Activated T-cell treated with anti-CD3 and anti-CD28 coated beads, Interleukin-2, amount 50 U/mL, for 1 hour (primary cell): ENCODE measurements at places on chromosomes 16 and 17.

DNA sequence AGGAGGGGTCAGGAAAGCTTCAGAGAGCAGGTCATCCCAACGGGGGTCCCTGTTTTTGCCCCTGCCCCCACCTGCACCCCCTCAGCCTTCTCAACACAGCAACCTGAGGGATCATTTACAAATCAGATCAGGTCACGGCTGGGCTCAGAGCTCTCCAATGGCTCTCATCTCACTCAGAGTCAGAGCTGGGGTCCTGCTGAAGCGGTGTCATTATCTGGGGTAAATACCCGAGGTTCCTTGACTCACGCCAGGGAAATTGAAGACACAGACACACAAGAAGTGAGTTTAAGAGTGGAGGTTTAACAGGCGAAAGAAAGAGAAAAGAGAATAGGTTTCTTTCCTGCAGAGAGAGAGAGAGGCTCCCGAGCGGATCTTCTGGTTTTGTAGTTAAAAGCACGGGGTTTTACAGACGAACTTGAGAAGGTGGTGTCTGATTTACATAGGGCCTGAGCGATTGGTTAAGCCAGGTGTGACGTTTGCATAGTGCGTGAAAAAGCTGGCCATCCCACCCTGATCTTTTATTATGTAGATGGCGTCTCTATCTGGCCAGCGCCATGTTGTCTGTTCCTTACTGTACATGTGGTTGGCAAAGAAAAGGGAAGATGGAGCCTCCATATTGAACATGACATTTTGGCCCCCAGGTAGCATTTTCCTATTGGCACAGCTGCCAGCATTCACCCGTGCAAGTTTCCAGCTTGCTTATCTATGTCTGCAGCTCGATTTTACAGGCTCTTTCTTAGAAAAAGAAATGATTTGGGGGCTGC lies 51.4 kb downstream of the WSB1 start:
- DNase-seq = no peak

DNA sequence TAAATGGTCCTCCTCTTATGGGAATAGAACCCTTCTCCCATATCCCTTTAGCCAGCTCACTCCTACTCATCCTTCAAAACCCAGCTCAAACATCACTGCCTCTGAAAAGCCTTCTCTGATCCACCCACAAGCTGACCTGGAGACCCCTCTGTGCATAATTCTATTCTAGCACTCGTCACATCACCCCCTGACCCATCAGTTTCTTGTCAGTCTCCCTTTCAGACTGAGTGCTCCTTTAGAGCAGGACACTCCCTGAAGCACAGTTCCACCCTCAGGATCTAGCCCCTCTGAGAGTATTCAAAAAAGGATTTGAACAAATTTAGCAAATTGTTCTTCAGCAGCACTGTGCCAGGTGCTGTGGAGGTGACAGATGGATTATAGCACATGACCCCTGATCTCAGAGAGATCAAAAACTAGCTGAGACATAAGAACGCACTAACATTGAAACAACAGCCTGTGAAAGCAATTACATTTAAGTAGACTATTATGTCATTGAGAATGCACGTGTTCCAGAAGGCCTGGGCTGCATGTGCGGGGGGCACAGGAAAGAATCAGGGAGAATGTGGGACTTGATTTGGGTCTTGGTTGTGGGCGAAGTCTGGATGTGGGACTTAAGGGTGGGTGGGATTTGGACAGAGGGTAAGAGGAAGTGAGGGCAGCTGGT lies 43.5 kb downstream of the MRPS23 start:
- no peak for DNase-seq

GRCh38 chr16:58128711-58129096 lies 477 bp downstream of the CFAP20 start:
- DNase-seq = no peak

DNA sequence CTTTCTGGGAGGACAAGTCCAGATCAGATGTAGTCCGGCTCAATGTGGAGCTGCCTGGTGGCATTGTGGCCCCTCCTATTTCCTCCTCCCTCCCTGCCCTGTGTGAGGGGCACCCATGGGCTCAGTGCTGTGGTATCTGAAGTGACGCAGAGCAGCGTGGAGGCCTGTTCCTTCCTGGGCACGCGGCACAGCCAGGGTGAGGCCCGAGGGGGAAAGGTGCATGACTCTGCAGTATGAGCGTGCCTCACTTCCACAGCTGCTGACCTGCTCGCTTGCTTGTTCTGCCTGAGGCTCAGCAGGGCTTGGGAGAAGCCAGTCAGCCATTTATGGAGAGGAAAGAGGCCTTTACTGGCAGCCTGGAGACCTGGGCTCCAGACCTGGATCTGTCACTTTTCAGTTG lies 11.7 kb downstream of the TMEM238L start:
- DNase-seq = no peak

DNA sequence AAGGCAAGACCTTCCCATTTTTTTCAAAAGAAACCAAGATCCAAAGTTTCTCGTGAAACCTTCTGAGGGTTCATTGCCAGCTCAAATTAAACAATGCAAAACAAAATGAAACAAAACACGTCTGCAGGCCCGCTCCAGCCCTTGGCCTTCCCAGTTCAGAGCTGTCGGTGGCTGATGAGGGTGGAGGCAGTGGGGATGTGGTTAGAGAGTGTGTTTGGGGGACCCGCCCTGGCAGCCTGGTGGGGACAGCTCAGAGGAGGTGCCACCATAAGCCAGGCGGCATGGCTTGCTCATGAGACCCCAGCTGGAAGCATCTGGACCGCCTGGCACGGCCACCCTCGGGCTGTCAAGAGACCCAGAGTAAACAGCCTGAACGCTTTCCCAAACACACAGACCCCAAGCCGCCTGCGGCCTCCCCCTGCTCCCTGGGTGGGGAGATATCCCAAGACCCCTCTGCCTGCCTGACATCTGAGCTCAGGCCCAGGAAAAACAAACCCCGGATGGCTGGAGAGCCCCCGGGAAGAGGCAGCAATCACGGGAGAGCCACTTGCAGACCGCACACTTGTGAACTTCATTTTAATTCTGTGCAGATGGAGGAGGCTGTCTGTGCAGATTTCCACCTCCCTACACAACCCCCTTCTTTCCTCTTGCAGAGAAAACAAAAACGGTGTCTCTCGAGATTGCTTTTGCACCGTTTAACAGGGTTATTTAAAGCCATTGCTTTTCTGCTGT lies 35.4 kb upstream of the LITAF start:
- DNase-seq = peak; percentile 64
